ENCODE measurements at places on chromosomes 7 and 10.

GRCh38 chr10:6279540-6280267 is 77.0 kb downstream of the PFKFB3 start:
- DNase-seq: no peak

DNA sequence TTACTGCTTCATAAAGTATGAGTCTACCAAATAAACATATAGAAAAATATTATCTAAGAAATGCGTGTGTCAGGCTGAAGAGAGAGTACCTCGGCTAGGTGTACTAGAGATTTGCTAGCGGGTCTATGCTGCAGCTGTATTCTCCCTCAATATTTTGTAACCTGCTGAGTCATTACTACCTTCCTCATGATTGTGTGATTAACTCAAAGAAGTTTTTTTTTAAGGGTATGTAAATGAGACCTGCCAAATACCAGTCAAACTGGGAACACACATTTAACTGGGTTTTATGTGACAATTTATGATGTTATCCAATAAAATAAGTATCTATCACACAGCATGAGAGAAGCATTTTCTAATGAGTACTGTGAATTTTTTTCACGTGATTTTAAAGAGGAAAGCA is 180.4 kb downstream of the RNF133 start:
- no peak for DNase-seq

DNA sequence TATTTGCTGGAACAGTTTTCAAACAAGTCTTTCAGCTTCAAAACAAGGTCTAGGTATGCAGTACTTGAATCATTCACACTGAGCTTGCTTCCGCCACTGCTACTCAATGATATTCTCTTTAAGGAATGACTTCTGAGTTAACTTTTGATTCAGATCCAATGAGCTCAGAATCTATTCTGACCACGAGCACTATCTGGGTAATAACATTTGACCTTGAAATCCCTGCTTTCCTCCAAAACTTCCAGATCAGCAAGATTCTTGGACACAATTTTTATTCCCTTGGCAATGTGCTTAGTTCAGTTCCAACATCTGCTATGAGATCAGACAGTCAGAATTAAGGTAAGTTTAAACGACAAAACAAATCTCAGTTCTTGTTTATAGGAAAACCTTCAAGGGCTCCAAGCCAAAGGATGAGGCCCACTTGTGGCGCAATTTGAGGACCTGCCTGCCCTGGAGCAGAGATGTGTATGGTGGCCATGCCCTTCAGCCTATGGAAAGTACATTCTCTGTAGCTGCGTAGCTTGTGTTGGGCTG is 87.2 kb downstream of the RNF216 start:
- DNase-seq: peak; percentile 32

DNA sequence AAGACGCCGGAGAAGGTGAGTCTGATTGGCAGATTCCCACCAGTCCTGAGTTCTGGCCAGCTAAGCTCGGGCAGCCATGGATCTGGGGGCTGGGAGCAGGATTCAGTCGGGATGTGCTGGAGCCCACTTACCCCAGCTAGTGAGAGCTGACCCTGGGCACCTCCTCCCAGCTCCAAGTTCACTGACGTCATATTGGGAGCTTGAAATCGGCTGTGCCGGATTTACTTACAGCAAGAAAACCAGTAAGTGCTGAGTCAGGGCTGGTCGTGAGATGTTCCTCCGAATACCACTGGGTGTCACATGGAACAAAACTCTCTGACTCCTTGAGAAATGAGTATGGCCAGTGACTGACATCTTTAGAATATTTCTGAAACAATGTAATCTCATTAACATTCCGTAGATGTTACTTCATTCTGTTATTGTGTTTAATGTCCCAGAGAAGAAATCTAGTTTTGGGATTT is 621.2 kb downstream of the SDK1 start:
- DNase-seq: no peak

GRCh38 chr7:141369422-141369821 is 181.8 kb upstream of the AGK start:
- no peak for DNase-seq

DNA sequence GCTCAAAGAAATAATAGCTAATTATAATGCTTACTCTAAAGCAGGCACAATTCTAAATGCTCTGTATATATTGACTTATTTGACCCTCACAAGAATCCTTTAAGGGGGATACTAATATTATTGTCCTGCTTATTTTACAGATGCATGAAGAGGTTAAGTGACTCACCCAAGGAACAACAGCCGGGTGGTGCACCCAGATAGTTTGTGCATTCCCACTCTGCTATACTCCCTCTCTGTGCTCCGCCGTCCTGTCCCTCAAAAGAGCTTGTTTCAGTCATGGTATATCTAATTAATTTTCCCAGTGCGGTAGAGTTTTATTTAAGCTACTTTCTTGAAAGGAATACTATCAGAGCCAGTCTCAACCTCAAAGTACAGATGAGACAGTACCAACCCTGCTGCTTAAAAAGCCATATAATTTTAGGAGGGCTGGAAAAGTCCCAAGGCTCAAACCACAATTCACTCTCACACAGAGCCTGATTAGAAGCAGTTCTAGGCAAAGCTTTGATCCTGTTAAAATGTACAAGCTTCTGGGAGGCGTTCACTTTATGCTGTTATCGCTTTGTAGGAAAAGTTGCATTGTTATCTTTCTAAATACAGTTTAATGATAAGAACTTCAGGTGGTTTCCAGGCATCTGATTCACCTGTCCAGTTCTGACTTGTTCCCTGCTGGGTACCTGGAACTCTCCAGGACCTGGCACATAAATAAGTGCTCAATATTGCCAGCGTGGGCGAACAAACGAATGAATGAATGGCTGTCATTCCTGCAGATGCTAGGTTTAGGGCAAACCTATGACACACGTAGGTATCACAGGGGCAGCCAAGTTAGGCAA is 261.5 kb upstream of the KLF14 start:
- DNase-seq: no peak

- no peak for DNase-seq
These were observed 101.7 kb downstream of the SLC16A9 start for GRCh38 chr10:59607970-59608369.

GRCh38 chr7:44536090-44536489 is 5.0 kb downstream of the NPC1L1 start:
- DNase-seq: no peak

Data from CD8-positive, alpha-beta memory T cell (primary cell).